ENCODE measurements at places on chromosomes 12 and 14. TPM values are rescaled to one million over a fixed set of nuclear protein-coding genes. Genes with fewer than 3 reads are reported as not detected.

- no peak for ATAC-seq
Observed at GRCh38 chr14:57822081-57822480, 43.8 kb downstream of the SLC35F4 start.

DNA sequence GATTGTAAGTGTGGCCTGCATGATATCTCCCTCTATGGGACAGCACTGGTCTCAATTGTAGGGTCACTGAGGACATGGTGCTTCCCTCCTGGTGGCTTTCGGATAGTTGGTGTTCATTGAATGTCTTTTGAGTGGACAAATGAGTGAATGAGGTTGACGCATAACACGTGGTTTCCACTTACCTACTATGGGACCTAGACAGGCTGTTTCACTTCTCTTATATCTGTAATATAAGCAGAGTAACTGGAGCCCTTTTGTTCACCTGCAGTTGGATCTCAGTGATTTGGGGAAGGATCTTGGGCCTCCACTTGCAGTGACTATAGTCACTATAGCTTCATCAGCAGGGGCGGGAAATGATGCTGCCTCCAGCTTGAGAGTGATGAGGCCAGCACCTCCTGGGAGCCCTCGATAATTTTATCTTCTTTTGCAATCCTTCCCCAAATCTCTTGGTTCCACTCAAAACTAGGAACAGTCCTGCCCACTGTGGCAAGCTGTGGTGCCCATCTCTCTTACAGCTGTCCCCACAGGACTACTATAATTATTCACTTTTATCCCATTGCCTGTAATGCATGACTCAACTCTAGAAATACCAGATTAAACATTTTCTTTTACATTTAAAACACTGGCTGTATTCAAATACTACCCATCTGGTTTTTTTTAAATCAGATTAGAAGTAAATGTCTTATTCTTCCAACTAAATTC is 242.9 kb downstream of the CHST11 start:
- no peak for ATAC-seq

DNA sequence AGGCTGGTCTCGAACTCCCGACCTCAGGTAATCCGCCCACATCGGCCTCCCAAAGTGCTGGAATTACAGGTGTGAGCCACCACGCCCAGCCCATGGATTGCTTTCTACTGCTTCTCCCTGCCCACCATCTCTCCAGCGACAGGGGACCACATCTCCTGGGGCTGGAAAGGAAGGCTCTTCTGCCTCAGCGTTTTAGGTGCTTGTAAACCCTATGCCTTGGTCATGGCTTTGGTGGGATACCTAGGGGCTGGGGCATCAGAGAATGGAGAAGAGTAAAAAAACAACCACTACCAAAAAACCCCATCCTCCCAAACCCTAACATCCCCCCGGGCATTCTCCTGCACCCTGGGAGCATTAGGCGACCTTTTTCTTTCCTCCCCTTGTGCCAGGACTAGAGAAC is 1.1 kb upstream of the TMEM121 start:
- no peak for ATAC-seq

GRCh38 chr12:131618701-131619100 is 92.2 kb upstream of the SFSWAP start:
- ATAC-seq, result no peak

DNA sequence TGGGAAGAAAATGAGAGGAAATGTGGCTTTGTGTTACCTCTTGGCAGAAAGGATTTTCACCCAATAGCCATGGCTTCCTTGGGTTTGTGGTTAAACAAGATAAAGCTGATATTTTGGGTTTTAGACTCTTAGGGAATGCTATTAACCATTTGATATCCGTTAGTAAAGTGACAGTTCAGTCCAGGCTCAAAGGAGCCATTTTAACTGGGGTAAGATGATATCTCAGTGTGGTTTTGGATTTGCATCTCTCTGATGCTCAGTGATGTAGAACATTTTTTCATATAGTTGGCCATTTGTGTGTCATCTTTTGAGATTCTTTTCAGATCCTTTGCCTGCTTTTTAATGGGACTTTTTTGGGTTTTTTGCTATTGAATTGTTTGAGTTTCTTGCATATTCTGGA is 30.1 kb downstream of the IFT43 start:
- ATAC-seq, result no peak

Gene MCRS1
- total RNA-seq, result 49.4 TPM

All from gastroesophageal sphincter (tissue), 4 donors.